ENCODE measurements at places on chromosomes 16 and 17.

GRCh38 chr17:47275245-47275984 is 21.8 kb downstream of the ITGB3 start:
- DNase-seq: no peak

DNA sequence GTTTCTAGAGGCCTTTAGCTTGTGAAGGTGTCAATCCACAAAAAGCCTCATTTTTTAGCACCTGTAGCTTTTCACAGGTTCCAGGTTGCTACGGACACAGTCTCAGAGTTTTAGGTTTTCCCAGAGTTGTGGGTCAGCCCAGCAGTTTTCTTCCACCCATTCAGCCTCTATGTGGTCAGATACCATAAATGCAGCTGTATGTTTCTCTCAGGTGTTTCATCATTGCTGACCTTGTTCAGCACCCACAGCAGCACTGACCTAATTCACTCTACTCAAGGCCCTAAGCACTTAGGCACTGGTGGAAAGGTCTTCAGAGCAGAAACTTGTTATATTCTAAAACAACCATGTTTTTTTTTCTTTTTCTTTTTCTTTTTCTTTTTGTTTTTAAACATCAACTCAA is 15.0 kb upstream of the SPACA3 start:
- no peak for DNase-seq

GRCh38 chr16:22751685-22752084 is 62.3 kb upstream of the HS3ST2 start:
- no peak for DNase-seq

- no peak for DNase-seq
These were observed 20.6 kb downstream of the MAP2K4 start for GRCh38 chr17:12041312-12041711.

- DNase-seq: no peak
These were observed 30.2 kb downstream of the AATF start for GRCh38 chr17:36978810-36979564.

- no peak for DNase-seq
These were observed 1.8 kb upstream of the WDR90 start for GRCh38 chr16:647173-647902.

Data from LNCaP clone FGC (cell line).